ENCODE measurements at places on chromosomes 4 and X.

DNA sequence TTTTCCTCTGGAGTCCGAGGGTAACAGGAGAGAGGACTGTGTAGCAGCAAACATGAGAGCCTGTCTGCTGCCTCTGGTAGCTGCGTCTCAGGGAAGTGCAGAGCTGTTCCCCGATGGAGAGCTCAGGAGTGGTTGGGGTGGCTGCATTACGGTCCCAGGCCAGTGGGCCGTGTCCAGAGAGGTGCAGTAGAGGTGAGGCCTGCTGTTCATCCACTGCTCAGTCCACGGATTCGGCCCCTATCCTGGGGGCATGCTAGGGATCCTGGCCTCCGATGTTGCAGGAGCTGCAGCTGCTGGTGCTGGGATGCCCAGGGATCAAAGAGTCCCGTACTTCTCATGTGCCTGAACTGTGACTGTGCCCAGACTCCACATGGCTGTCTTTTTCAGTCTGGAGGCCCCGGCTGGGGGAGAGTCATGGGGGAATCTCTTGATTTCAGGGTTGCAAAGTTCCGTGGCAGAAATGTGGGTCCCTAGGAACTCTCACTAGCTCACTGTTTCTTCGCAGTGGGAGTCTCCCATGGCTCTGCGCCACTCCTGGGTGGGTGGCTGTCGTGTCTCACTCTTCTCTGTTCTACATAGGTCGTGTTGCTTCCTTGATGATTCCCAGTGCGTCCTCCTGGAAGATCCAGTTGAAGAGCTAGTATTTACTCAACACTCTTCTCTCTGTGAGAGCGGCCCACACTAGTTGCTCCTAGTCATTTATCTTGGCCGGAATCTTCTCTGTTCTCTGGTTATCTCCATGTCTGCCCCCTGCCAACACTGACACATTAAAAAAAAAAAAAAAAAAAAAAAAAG, 109.5 kb upstream of the CENPE start:
- H3K36me3 ChIP-seq: no peaks in the 10 kb centered on the region
- DNase-seq: no peak
- no peak overlapping the region for H3K27ac ChIP-seq
- H3K4me1 ChIP-seq: no peaks in the 10 kb centered on the region

DNA sequence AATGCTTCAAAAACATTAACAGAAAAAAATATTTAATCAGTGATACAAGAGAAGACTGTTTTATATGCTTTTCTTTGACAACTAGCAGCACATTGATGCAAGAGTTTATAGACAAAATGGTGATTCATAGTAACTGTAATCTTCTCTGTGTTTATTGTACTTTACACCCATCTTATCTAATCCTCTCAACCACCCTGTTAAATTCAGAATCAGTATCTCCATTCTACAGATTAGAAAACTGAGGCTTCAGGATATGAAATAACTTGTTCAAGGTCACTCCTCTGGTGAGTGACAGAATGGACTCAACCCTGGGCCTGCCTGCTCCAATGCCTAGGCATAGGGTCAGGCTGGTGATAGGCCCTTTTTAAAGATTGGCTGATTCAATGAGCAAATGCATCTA, 26.1 kb upstream of the TMEM184C start:
- no peaks in the 10 kb centered on the region for H3K4me1 ChIP-seq
- H3K27ac ChIP-seq: no peak overlapping the region
- no peak for DNase-seq
- H3K36me3 ChIP-seq: no peaks in the 10 kb centered on the region
- H3K4me3 ChIP-seq: no peak overlapping the region

DNA sequence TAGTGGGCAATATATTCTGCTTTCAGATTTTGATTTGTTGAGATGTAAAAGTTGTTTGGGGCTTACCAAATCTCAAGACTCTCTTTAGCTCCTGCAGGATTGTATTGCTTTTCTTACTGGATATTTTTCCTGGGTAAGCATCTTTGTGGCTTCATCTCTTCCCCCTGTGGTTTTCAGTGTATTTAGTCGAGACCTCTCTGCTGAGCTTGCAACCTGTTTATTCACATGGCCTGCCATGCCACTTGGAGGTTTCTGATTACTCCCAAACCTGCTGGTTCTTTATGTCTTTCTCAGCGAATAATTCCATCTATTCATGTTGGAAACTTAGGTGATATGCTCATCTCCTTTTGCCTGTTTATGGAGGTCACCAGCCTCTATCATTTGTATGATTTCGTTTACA, 10.9 kb downstream of the CCNG2 start:
- no peak overlapping the region for H3K27ac ChIP-seq
- H3K4me3 ChIP-seq: no peak overlapping the region
- peaks cover 16% of the 10 kb centered on the region for H3K36me3 ChIP-seq

DNA sequence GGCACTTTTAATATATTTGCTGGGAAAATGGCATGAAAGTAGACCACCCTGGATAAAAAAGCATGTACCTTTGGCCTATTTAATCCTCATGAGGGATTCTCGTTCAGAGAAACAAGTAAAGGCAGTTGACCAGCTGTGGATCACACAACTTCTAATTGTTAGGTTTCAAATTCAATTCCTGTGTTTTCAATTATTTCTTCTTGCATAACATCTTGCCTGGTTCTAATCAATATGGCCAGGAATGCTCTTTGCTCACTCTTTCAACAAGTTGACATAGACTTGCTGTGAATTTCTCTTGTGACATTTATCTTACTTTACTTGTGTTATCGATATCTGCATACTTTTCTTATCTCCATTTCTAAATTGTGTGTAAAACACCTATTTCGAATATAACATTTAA, 211.8 kb downstream of the SLC7A11 start:
- DNase-seq: no peak
- H3K36me3 ChIP-seq: no peaks in the 10 kb centered on the region
- H3K27ac ChIP-seq: no peak overlapping the region
- no peaks in the 10 kb centered on the region for H3K27me3 ChIP-seq
- H3K4me3 ChIP-seq: no peak overlapping the region
- H3K4me1 ChIP-seq: no peaks in the 10 kb centered on the region

- no peaks in the 10 kb centered on the region for H3K4me1 ChIP-seq
- no peak for DNase-seq
- H3K27ac ChIP-seq: no peak overlapping the region
- H3K36me3 ChIP-seq: no peaks in the 10 kb centered on the region
- H3K27me3 ChIP-seq: peaks cover 13% of the 10 kb centered on the region
Observed at GRCh38 chr4:18192901-18193300, 171.3 kb upstream of the LCORL start.

GRCh38 chr4:119135721-119136121, at the start of gene MYOZ2:
Gene MYOZ2 (plus strand): TSS chr4:119135832. CDS start chr4:119136526, 694 bp downstream.
- H3K27me3 ChIP-seq: no peaks in the 10 kb centered on the region
- DNase-seq: no peak
- H3K36me3 ChIP-seq: no peaks in the 10 kb centered on the region
- no peak within 1 kb of the TSS for H3K27ac ChIP-seq
- H3K4me1 ChIP-seq: peaks cover 26% of the 10 kb centered on the region
- no peak within 1 kb of the TSS for H3K4me3 ChIP-seq

Measured in activated CD4-positive, alpha-beta T cell treated with anti-CD3 and anti-CD28 coated beads for 36 hours (primary cell).